ENCODE measurements at places on chromosomes 16 and 17.

- DNase-seq, result no peak
Measured at GRCh38 chr16:78434401-78434800, 334.9 kb downstream of the WWOX start.

GRCh38 chr17:44002141-44002848, 2.1 kb upstream of the NAGS start:
- DNase-seq, result no peak

DNA sequence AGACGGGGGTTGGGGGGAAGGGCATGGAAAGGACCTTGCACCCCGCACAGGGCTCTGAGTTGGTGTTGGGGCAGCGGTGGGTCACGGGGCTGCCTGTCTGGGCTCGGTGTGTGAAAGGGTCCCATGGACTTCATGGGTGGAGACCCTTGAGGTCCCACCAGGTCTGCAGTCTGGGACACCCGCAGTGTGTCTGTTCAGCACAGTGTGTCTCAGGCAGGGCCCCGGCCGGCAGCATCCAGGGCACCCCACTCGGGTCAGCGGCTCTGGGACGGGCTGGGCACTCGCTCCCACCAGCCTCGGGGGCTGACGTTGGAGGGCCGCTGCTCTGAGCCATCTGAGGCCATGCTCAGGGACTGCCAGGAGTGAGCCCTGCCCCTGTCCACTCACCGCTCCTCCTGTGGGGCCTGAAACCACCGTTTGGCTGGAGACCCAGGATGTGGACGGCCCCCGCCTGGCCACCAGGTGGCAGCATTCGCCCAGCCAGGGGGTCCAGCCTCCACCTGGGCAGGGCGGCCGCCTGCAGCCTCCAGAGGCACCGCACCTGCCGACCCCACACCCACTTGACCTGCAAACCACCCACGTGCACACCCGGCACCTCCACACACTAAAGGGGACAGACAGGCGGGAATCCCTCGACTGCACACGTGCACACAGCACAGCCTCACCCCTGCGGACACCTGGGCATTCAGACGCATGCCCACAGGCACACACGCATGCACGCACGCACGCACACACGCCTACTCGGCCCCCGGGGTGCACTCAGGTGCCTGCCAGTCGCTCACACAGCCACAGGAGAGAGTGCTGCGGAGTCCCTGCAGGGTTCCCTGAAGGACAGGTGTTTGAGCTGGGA, 10.1 kb upstream of the ZFPM1 start:
- DNase-seq, result peak; percentile 69

GRCh38 chr16:59848296-59848695, 1114.2 kb upstream of the GOT2 start:
- no peak for DNase-seq

DNA sequence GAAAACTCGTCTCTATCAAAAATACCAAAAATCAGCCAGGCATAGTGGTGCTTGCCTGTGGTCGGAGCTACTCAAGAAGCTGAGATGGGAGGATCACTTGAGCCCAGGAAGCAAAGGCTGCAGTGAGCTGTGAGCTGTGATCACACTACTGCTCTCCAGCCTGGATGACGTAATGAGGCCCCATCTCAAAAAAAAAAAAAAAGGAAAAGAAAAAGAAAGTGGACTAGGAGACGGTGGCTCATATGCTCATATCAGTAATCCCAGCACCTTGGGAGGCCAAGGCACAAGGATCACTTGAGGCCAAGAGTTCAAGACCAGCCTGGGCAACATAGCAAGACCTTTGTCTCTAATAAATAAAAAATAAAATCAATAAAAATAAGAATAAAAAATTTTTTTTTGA, 8.8 kb upstream of the SUMO2 start:
- peak; percentile 39 for DNase-seq

GRCh38 chr16:997440-998051, 16.0 kb downstream of the SOX8 start:
- no peak for DNase-seq

DNA sequence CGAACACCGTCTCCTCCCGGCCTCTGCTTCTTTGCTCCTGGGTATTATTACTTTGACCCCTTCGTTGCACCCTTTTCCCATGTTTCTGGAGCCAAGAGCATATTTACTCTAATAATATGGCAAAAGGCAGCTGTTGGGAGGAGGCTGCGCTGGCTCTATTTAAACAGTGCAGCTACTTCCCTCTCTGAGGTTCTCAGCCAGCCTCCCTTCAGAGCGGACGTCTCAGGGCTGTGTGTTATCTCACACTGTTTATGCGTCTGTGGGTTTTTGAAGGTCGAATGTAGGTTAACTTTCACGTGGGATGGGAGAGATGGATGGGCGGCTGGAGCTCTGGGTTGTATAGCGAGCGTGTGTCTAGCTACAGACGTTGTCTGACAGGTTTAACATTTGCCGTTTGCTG, 45.3 kb downstream of the COX4I1 start:
- DNase-seq, result no peak

- peak; percentile 84 for DNase-seq
Measured at GRCh38 chr17:45385331-45385997, 47.2 kb downstream of the ARHGAP27 start.

- no peak for DNase-seq
Measured at GRCh38 chr17:59277031-59277430, 54.4 kb upstream of the YPEL2 start.

DNA sequence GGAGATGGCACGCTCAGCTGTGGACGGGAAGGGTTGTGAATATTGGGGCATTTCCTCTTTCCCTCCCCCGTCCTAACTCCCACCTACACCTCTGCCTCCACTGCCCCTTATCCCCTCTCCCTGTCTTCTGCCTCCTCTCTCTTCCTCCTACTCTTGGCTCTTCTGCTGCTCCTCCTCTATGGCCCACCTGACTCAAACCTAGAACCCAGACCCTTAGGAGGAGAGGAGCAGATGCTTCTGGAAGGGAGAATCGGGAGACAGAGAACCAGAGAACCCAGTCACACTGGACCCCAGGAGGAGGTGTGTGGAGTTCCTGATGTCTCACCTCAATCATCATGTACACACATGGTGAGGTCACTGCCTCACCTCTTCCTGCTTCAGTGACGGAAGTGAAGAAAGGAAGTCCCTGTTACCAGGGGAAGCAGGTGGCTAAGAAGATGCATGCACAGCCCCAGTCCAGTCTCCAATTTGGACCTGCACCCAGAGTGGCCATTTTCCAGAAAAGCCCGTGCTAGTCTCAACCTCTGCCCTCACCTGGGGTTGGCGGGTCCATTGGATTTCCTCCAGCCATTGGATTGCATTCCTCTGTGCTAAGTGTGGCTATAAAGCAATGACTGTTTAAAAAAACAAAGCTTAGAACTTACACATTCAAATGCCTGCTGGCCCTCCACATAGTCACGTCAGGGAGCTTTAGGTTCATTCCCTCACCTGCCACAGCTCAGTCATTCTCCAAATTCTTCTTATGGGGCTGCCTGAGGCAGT, 4.0 kb downstream of the RNF222 start:
- no peak for DNase-seq

DNA sequence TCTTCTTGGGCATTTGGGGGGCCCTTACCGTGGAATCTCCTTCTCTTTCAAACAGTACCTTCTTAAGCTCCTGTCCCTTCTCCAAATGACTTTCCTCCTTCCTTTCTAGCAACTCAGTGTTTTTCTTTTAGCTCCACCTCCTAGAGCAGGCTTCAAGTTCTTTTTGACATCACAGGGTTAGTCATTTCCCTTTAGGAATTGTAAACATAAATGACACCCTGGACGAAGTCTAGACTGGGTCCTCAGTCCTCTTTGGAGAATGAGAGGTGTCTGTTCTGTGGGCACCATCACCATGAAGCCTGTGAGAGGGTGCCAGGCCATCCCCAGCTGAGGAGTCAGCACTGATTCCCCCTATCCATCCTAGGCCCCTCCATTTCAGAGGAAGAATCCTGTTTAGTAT, 94.7 kb downstream of the SALL1 start:
- DNase-seq, result no peak

DNA sequence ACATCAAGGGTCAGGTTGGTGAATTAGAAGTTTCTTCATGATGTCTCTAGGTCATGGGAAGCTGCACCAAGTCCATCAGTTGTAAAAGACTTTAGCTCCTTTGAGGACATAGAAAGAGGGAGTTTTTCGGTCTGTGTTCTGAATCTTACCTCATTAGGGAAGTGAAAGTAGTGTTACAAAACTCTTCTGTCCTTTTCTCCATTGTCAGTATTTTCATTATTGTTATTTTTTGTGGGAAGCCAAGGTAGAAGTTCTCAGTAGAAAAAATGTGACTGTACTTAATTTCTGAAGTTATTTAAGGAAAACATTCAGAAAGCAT, 24.2 kb downstream of the MAP3K3 start:
- DNase-seq, result no peak

- DNase-seq, result no peak
Measured at GRCh38 chr17:75262112-75262606, 480 bp downstream of the MRPS7 start.

DNA sequence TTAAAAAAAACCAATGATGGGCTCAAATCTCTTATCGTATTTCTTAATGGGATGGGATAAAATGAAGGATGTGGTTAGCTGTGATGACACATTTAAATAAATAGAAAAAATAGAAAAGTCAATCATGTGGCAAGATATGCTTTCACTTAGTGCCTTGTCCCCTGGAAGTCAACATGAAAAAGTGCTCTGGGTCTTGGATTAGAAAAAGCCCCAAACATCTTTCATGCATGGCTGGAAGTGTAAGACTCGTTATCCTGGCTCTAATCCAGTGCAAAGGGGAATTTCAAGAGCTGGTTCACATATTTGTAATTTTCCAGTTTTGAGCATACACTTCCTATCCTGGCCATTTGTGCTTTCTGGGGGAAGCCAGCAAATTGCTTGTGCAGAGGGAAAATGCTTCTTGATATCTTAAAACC, 160.9 kb downstream of the MAP2K6 start:
- no peak for DNase-seq
